ENCODE measurements at places on chromosomes 3 and 15. TPM values are rescaled to one million over a fixed set of nuclear protein-coding genes. Genes with fewer than 3 reads are reported as not detected.
A peak's percentile ranks its signal among the peaks of the same experiment; 100 is the strongest.

DNA sequence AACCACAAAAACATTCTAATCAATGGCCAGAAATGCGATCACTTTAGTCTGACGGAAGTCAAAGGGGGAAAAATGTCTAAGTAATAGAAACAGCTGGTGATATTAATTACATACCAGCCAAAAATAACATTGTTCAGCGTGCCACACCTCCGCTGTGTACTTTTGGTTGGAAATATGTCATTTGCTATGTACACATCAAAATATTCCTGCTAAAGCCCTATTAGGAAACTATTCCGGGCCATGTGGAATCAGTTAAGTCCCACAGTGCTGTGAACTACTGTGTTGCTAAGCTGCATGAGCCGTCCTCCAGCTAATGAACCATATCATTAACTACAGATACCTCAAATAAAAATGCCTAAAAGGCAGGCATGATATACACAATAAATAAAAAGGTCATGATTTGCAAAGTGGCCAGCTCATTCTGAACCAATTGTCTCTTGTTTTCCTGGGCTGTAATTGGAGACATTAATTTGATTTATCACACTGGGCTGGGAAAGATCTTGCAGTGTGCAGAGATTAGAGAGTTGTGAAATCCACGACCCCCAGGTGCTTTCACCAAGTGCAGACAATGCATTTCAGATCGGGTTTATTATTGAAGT is 200.5 kb upstream of the LRTM1 start:
- no peak for DNase-seq
- no peaks in the 10 kb centered on the region for H3K27me3 ChIP-seq
- no peak overlapping the region for H3K4me3 ChIP-seq
- no peaks in the 10 kb centered on the region for H3K4me1 ChIP-seq
- no peak overlapping the region for H3K27ac ChIP-seq

DNA sequence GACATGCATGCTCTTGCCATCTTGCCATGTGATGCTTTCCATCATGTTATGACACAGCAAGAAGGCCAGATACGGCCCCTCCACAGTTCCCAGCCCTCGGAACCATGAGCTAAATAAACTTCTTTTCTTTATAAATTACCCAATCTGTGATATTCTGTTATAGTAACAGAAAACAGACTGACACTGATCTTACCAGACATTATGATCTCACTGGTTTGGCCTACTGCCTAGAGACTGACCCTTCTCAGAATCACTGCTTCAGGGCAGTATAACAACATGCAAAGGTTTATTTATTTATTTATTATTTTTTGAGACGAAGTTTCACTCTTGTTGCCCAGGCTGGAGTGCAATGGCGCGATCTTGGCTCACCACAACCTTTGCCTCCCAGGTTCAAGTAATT is 14.0 kb downstream of the ZNF619 start:
- no peaks in the 10 kb centered on the region for H3K36me3 ChIP-seq
- DNase-seq = no peak
- no peak overlapping the region for H3K4me3 ChIP-seq
- H3K27me3 ChIP-seq = no peaks in the 10 kb centered on the region

DNA sequence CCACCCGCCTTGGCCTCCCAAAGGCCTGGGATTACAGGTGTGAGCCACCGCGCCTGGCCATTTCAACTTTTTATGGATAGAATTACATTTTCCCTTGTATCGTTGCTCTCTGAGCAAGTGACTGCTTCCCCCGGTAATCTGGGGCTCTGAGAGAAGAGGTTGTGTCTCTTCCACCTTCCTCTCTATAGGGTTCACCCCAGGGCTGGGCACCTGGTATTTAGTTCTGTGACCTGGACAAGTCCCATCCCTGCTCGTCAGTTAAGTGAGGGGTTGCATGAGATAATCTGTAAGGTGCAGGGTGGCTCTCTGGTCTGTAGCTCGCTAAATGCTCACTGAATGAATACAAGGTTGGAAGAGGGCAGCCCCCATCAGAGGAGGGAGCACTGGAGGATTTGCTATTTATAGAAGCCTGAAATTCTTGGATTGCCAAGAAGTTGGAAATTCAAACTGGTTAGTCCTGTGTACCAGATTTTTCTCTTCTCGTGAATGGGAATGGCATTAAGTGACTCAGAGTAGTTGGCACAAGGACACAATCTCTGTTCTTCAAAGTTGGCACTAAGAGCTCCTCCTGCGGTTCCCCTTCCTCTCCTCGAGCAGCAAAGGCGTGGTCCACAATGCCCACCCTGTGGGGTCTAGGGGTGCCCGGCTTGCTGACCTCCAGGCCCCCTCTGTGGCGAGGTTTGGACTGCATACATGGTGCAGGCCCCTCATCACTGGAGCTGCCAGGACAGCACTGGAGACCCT is 68.1 kb upstream of the DLG1 start:
- no peak overlapping the region for H3K27ac ChIP-seq
- no peaks in the 10 kb centered on the region for H3K27me3 ChIP-seq
- H3K36me3 ChIP-seq = no peaks in the 10 kb centered on the region

- H3K27ac ChIP-seq = no peak overlapping the region
- no peak for DNase-seq
- H3K4me3 ChIP-seq = no peak overlapping the region
- no peaks in the 10 kb centered on the region for H3K36me3 ChIP-seq
Measured at GRCh38 chr3:10386121-10386520, 65.2 kb upstream of the SEC13 start.

DNA sequence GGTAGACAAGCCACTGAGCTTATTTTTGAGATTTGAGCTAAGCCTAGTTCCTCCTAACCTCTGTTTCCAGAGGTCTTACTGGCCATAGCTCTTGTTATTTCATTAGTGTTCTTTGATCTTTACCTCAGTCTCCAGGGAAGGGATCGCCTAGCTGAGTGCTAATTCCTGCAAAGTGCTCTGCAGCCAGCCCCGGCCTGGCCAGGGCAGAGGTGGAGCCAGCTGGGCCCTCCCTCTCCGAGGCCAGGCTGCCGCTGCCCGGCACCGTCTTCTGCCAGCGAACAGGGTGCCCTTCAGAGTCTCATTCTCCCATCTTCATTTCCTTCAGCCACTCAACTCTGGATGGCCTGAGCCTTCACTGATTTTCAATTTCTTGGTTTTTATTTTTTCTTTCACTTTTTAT is 19.7 kb downstream of the FAN1 start:
- H3K4me3 ChIP-seq = no peak overlapping the region
- no peak for DNase-seq
- H3K27ac ChIP-seq = no peak overlapping the region

GRCh38 chr3:121989943-121990342 is 32.1 kb downstream of the ILDR1 start:
- no peak for DNase-seq
- H3K4me3 ChIP-seq = no peak overlapping the region
- peaks cover 10% of the 10 kb centered on the region for H3K4me1 ChIP-seq
- H3K27me3 ChIP-seq = no peaks in the 10 kb centered on the region
- H3K36me3 ChIP-seq = no peaks in the 10 kb centered on the region
- H3K27ac ChIP-seq = no peak overlapping the region

DNA sequence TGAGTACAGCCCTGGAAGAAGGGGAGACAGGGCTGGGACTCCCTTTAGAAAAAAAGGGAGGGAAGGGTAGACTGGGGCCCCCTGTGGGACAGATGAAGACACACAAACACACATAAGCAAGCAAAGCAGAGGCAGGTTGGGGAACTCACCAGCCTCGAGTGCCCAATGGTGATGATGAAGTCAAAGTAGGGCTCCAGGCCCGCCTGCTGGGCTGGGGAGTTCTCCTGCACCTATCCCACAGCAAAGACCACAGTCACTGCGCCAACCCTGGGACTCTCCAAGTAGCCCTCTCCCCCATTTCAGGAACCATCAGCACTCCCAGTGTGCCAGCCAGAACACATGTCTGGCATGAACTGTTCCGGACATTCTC is 4.1 kb downstream of the GORASP1 start:
- no peaks in the 10 kb centered on the region for H3K36me3 ChIP-seq
- H3K27me3 ChIP-seq = no peaks in the 10 kb centered on the region
- no peak overlapping the region for H3K4me3 ChIP-seq

GRCh38 chr15:70558406-70559264 is 204.7 kb downstream of the UACA start:
- no peak overlapping the region for H3K4me3 ChIP-seq
- DNase-seq = no peak
- H3K27me3 ChIP-seq = no peaks in the 10 kb centered on the region
- no peaks in the 10 kb centered on the region for H3K4me1 ChIP-seq

- H3K4me1 ChIP-seq = peaks cover 24% of the 10 kb centered on the region
- no peak overlapping the region for H3K27ac ChIP-seq
- no peaks in the 10 kb centered on the region for H3K27me3 ChIP-seq
- no peak overlapping the region for H3K4me3 ChIP-seq
- no peaks in the 10 kb centered on the region for H3K36me3 ChIP-seq
Measured at GRCh38 chr15:76163457-76164295, 103.9 kb downstream of the TMEM266 start.

DNA sequence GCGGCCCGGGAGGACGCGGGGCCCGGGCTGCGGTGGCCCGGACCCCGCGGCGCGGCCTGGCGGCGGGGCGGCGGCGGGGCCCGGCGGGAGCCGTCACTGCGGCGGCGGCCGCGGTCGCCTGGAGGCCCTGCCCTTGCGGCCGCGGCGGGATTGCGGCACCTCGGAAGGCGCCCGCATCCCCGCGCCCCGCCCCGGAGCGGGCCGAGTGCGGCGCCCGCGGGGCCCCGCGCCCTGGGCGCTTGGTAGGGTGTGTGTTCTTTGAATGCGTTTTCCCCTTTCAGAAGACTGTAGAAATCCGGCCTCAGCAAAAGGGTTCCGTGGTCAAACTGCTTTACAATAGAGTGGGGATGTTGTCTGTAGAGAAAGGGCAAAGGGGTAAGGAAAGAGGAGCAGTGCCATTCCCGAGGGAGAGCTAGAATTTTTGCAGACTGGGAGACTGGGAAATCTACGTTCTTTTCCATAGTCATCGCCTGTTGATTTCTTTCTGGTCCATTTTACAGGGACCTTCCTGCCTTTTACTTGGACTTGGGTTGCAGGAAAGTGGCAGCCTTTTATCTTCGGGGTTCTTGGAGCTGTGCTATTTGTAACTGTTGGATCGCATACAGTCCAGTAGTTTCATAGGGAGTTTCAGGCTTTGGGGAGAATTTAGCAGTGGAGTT is 630 bp downstream of the SNRK start:
- peaks cover 6% of the 10 kb centered on the region for H3K4me1 ChIP-seq
- H3K36me3 ChIP-seq = no peaks in the 10 kb centered on the region
- peak overlapping the region; percentile 56 for H3K4me3 ChIP-seq
- H3K27me3 ChIP-seq = no peaks in the 10 kb centered on the region

DNA sequence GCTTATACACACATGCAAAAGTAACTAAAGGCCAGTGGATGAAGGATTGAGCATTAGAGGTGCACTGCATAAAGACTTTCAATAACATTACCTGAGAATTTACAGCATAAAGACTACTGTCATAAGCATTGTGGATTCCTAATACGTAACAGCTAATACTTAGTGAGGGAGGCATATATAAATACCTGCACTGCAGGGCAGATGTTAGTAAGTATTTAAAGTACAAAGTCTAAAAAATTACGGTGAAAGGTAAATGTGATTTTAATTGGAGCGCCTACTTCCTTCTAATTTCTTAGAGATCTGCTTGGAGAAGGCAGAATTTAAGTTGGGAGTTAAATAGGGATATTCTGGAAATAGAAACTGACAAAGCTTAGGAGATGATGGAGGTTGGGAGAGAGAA is 25.4 kb upstream of the TRPM7 start:
- H3K36me3 ChIP-seq = no peaks in the 10 kb centered on the region
- no peaks in the 10 kb centered on the region for H3K4me1 ChIP-seq
- no peak for DNase-seq
- no peaks in the 10 kb centered on the region for H3K27me3 ChIP-seq
- no peak overlapping the region for H3K4me3 ChIP-seq

GRCh38 chr3:37852097-37852496 is 9.6 kb upstream of the CTDSPL start:
- H3K27me3 ChIP-seq = no peaks in the 10 kb centered on the region

DNA sequence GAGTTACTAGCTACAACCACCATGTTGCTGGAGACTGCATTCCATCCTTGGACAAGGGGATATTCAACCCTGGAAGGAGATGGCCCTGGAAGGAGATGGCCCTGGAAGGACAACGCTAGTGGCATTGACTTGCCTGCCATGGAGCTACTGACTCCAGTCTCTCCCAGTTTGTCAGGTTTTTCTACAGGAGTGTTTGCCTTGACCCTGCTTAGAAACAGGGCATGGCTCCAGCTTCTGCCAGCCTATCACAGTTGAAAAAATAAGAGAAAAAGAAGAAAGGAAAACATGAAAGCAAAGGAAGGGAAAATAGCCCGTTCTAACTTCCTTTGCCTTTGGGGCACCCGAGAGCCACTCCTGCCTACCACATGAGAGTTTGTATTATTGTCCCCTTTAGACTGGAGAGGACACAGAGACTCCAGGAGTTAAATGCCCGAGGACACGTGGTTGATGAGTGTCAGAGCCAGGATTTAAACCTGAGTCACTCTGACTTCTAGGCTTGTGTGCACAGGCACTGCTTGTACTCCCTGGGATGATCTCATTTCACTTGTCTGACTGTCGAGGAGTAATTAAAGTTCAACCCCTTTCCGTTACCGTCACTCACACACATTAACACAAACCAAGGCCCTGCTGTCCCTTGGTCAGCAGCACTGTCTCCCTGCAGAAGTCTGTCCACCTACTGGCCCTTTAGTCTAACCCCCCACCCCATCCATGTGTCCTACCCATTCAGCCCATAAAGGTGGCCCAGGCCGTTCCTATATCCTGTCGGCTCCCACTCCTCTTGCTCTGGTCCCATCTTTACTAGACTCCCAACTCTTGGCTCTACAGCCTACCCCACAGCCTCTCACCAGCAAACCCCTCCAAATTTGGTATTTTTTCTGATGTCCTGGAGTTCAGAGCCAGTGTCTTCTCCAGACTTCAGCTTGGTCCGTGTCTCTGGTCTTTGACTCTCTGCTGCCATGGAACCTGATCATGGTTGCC is 46.1 kb downstream of the C2CD4A start:
- no peak overlapping the region for H3K4me3 ChIP-seq
- H3K27ac ChIP-seq = peak overlapping the region; percentile 80
- H3K36me3 ChIP-seq = no peaks in the 10 kb centered on the region
- H3K27me3 ChIP-seq = no peaks in the 10 kb centered on the region
- peaks cover 31% of the 10 kb centered on the region for H3K4me1 ChIP-seq

GRCh38 chr3:8769088-8769822 is at the start of gene OXTR:
Gene OXTR, minus strand, starts transcription at chr3:8769613. Its CDS starts 1,426 bp downstream, at chr3:8768187.
- H3K4me3 ChIP-seq = no peak within 1 kb of the TSS
- H3K27me3 ChIP-seq = no peaks in the 10 kb centered on the region
- H3K36me3 ChIP-seq = no peaks in the 10 kb centered on the region
- no peak for DNase-seq
- H3K4me1 ChIP-seq = no peaks in the 10 kb centered on the region
- H3K27ac ChIP-seq = no peak within 1 kb of the TSS

The SPESP1 gene
- polyA plus RNA-seq = 0.80 TPM

The EFHB gene
- polyA plus RNA-seq = 0.09 TPM

The SLC7A14 gene
- polyA plus RNA-seq = 1.9 TPM

The PLCH1 gene
- 0.91 TPM for polyA plus RNA-seq

The NOX5 gene
- polyA plus RNA-seq = 0.26 TPM

The SOX14 gene
- not detected for polyA plus RNA-seq

The MEIS2 gene
- polyA plus RNA-seq = 30.5 TPM

All from pancreas (tissue), 10 donors.